ENCODE measurements at places on chromosomes 11 and 22. TPM values are rescaled to one million over a fixed set of nuclear protein-coding genes. Genes with fewer than 3 reads are reported as not detected.

DNA sequence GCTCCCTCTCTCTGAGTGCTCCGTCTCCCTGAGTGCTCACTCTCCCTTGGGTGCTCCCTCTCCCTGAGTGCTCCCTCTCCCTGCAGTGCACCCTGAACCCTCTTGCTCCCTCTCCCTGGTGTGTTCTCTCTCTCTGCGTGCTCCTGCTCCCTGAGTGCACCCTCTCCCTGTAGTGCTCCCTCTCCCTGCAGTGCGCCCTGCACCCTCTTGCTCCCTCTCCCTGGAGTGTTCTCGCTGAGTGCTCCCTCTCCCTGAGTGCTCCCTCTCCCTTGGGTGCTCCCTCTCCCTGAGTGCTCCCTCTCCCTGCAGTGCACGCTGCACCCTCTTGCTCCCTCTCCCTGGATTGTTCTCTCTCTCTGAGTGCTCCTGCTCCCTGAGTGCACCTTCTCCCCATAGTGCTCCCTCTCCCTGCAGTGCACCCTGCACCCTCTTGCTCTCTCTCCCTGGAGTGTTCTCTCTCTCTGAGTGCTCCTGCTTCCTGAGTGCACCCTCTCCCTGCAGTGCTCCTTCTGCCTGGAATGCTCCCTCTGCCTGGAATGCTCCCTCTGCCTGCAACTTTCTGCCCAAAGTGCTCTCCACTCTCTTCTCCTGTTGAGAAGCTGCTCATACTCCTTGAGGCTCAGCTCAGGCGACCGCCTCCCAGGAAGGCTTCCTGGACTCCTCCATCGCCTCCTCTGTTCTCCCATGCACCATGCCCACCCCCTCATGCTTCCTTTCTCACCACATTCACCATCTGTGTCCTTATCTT is 48.4 kb upstream of the WNT7B start:
- H3K27me3 ChIP-seq = peaks cover 26% of the 10 kb centered on the region
- H3K4me3 ChIP-seq = no peak overlapping the region
- H3K4me1 ChIP-seq = peaks cover 4% of the 10 kb centered on the region
- no peaks in the 10 kb centered on the region for H3K36me3 ChIP-seq
- DNase-seq = peak; percentile 1

DNA sequence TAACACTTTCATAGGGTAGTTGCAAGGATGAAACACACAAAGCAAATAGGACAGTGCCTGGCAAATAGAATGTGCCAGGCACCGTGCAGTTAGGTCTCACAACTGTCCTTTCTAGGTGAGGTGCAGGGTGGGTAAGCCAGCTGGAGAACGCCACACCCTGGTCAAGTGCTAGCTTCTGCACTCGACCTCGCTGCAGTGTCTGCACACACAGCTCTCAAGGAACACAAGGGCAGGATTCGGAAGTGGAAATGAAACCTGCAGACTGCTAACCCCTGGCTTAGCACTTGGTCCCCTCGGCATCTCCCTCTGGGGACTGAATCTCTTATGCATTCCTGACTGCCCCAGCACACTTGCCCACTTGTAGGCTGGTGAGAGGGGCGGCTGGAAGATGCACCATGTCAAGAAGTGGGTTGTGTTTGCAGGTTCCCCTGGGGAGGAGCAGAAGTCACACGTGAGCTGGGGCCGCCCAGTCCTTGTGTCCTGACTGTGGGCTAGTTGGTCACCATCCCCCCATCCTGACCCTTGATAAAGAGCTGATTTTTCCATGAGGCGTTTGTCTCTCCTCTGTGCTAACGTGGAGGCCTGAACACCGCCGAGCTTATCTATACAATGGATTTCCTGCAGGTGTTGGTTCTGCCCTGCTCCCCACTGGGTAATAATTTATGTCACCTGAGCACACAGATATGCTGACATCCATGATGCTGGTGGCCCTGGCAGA is 89.0 kb downstream of the MICAL2 start:
- peak overlapping the region; percentile 66 for H3K27ac ChIP-seq
- peak overlapping the region; percentile 82 for H3K4me3 ChIP-seq
- peaks cover 68% of the 10 kb centered on the region for H3K36me3 ChIP-seq
- H3K4me1 ChIP-seq = peaks cover 88% of the 10 kb centered on the region

GRCh38 chr11:69592986-69593650 is 47.8 kb upstream of the CCND1 start:
- H3K4me3 ChIP-seq = no peak overlapping the region
- H3K27me3 ChIP-seq = no peaks in the 10 kb centered on the region
- no peaks in the 10 kb centered on the region for H3K4me1 ChIP-seq
- DNase-seq = no peak

DNA sequence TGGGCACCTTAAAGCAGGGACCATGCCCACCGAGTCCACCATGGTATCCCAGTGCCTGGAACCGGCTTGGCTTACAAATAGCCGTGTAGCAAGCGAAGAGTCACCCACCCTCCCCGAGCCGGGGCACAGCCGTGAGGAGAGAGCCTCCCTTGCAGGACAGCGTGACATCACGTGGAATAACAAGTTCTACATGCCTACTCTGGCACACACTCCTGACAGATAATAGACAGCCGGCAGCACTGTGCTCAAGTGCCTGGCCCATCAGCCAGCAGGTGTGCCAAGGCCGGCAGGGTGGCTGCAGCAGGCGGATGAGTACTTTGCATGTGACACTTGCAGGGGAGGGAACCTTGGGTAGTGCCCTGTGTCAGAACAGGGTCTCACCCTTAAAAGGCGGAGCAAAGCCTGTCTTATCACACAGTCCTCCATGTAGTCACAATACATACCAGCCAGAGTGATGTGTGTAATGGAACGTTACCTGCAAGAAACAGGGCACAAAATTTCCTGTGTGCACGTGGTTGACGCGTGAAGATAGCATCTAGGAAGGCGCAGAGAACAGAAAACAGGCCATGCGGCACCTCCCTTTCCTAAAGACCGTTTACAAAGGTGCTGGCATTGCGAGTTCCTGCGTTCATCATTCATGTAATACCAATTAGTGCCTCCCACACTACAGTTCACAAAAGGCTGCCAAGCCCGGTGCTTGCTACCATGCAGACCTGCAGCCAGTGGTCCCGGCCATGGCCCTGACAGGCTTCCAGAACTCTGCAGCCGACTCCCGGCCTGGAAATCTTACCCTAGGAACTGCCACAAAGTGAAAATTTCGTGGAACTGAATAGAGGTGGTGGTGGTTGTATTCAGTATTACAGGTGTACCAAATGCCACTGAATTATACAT is 16.4 kb downstream of the TOM1 start:
- H3K36me3 ChIP-seq = peaks cover 6% of the 10 kb centered on the region
- H3K27me3 ChIP-seq = no peaks in the 10 kb centered on the region
- no peak for DNase-seq
- H3K4me1 ChIP-seq = peaks cover 42% of the 10 kb centered on the region
- no peak overlapping the region for H3K27ac ChIP-seq

- no peak overlapping the region for H3K4me3 ChIP-seq
- no peak for DNase-seq
- H3K27ac ChIP-seq = no peak overlapping the region
- H3K4me1 ChIP-seq = peaks cover 2% of the 10 kb centered on the region
- H3K36me3 ChIP-seq = no peaks in the 10 kb centered on the region
- peaks cover 41% of the 10 kb centered on the region for H3K27me3 ChIP-seq
Observed at GRCh38 chr11:35655254-35655653, 7.3 kb upstream of the TRIM44 start.

GRCh38 chr11:83042964-83043711 is 28.6 kb downstream of the RAB30 start:
- no peak overlapping the region for H3K27ac ChIP-seq
- peaks cover 6% of the 10 kb centered on the region for H3K36me3 ChIP-seq
- H3K4me1 ChIP-seq = peaks cover 29% of the 10 kb centered on the region
- no peak for DNase-seq
- H3K4me3 ChIP-seq = no peak overlapping the region
- H3K27me3 ChIP-seq = no peaks in the 10 kb centered on the region

- no peaks in the 10 kb centered on the region for H3K27me3 ChIP-seq
- no peaks in the 10 kb centered on the region for H3K4me1 ChIP-seq
- peaks cover 21% of the 10 kb centered on the region for H3K36me3 ChIP-seq
- no peak overlapping the region for H3K4me3 ChIP-seq
- no peak overlapping the region for H3K27ac ChIP-seq
Observed at GRCh38 chr11:75982309-75982708, 167.3 kb downstream of the UVRAG start.

DNA sequence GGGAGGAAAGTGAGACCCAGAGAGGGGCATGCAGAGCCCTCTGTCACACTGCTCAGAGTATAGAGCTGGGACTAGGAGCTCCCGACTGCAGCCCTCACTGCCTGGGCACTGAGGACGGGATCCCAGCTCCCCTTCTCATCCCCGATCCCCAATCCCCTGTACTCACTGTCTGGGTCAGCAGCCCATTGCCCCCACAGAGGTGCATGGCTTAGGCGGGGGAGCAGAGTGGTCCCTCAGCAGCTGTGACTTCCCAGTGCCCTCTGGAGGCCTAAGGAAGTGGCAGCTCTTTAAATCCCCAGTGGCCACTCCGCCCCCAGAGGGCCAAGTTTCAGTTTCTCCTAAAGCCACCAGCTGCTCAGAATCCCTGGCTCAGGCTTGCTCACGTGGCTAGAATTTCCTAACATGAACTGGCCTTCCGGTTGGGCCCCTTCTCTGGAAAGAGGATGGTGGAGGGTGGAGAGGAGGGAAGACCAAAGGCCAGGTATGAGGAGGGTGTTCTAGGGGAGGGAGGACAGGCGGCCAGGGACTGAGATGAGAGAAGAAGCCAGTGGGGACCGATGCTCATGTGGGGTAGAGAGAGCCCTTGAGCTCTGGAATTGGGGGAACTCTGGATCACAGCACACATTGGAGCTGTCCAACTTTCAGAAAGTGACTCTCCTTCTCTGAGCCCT is at the start of gene BATF2:
BATF2 (minus strand) TSS at position 262 of the 671 bp plus-strand sequence; CDS start at position 205, 57 bp downstream.
- H3K4me1 ChIP-seq = peaks cover 8% of the 10 kb centered on the region
- H3K4me3 ChIP-seq = no peak within 1 kb of the TSS
- peaks cover 5% of the 10 kb centered on the region for H3K27me3 ChIP-seq
- no peak within 1 kb of the TSS for H3K27ac ChIP-seq
- no peak for DNase-seq
- no peaks in the 10 kb centered on the region for H3K36me3 ChIP-seq

DNA sequence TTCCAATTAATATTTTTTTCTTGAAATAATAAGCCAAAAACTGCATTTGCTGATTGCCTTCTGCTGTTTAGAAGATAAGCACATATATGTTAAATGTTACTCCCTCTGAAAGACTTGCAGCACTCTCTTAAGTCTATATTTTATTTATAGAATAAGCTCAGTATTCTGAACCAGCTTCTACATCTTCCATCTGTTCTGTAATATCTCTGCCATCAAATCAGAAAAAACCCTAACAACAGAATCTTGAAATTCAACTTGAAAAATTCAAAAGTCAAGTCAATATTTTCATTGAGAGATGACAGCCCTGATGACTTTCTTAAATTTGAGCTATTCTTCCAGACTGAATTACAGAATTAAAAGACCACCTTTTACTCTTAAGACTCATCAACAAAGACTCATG is 247.9 kb downstream of the NELL1 start:
- H3K36me3 ChIP-seq = no peaks in the 10 kb centered on the region
- no peaks in the 10 kb centered on the region for H3K4me1 ChIP-seq
- no peaks in the 10 kb centered on the region for H3K27me3 ChIP-seq

Gene IFITM1
- 248 TPM for total RNA-seq

Gene SGSM1
- total RNA-seq = 0.35 TPM

Gene OR52I1
- not detected for total RNA-seq

Gene CCDC134
- total RNA-seq = 14.7 TPM

Gene CFAP300
- not detected for total RNA-seq

Gene F2
- not detected for total RNA-seq
